LHCN-M2 (cell line): ENCODE measurements at places on chromosomes 11 and 22. TPM values are rescaled to one million over a fixed set of nuclear protein-coding genes. Genes with fewer than 3 reads are reported as not detected.

Gene NLRP14
- not detected in 2 replicates for total RNA-seq

Gene POU2AF2
- total RNA-seq, result not detected in 2 replicates

Gene YAP1
- 99.4 and 118 TPM in 2 replicates for total RNA-seq

Gene CEND1
- total RNA-seq, result 2.4 and 3.5 TPM in 2 replicates

Gene HTR3A
- not detected in 2 replicates for total RNA-seq

Gene RCOR2
- 0.23 and 0.58 TPM in 2 replicates for total RNA-seq

Gene IGLL5
- not detected in 2 replicates for total RNA-seq

Gene POU2F3
- not detected in 2 replicates for total RNA-seq

Gene OR2D3
- not detected in 2 replicates for total RNA-seq

Gene CATSPERZ
- total RNA-seq, result 0.29 TPM in 1 of 2 replicates, not detected in the other

Gene SLC5A12
- under 0.01 TPM in 1 of 2 replicates, not detected in the other for total RNA-seq

Gene HOATZ
- not detected in 2 replicates for total RNA-seq

Gene TLCD5
- 5.5 and 10.0 TPM in 2 replicates for total RNA-seq

Gene SCO2
- 7.4 and 7.7 TPM in 2 replicates for total RNA-seq

DNA sequence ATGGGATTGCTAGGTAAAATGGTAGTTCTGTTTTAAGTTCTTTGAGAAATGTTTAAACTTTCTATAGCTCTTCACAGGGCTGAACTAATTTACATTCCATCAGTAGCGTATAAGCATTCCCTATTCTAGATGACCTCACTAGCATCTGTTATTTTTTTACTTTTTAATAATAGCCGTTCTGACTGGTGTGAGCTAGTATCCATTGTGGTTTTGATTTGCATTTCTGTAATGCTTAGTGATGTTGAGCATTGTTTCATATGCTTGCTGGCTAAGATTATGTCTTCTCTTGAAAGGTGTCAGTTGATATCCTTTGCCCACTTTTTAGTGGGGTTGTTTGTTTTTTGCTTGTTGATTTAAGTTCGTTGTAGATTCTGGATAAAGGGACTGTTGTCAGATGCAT is 35.9 kb downstream of the MMP27 start:
- peak; percentile 3 for DNase-seq

DNA sequence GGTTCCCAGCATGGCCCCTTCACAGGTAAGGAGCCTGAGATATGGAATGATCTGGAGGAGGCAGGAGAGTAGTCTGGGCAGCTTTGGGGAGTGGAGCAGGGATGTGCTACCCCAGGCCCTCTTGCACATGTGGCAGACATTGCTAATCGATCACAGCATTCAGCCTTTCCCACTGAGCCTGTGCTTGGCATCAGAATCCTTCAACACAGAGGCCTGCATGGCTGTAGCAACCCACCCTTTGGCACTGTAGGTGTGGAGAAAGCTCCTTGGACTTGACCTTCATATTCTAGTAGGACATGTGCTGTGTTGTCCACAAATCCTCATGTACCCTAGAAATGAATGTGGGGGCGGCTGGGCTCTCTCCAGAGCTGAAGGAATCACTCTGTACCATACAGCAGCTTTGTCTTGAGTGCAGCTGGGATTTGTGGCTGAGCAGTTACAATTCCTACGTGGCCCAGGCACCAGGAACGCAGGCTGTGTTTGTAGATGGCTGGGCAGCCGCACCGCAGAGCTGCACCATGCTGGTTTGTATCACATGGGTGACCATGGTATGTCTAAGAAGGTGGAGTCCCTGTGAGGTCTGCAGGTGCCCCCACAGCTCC is 21.8 kb upstream of the PPP6R3 start:
- DNase-seq, result no peak

- DNase-seq, result no peak
Observed at GRCh38 chr11:45107029-45107428, 39.4 kb upstream of the PRDM11 start.

GRCh38 chr11:131762346-131763110 is 392.1 kb downstream of the NTM start:
- DNase-seq, result no peak

DNA sequence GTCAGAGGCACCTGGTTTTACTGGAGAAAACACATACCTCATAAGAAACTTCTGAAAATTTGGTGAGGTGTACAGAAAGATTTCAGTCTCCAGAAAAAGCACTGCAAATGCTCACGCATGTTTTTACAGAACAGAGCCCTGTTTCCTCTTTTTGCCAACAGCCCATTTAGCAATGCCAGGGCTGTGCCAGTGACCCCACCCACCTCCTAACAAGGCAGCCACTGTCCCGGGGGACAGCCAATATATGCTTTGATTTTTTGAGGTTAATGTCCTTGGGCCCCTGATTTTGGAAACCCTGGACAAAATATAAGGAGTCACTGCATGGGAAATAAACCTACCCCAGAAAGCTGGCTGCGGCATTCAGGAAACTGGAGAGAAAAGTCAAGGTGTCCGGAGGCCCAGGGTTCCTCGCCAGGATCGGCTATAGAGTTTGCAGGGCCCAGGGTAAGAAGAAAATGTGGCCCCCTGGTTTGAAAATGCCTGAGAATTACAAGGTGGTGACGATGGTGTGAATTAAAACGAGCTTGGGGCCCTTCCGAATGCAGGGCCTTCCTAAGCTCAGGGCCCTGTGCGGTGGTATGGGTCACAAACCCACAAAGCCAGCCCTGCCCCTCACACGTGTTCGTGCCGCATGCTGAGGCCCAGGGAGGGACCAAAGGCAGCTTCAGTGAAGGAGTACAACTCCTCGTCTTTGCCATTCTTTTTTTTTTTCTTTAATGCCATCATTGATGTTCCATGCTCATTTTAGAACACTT is 71.1 kb upstream of the WNT7B start:
- no peak for DNase-seq

DNA sequence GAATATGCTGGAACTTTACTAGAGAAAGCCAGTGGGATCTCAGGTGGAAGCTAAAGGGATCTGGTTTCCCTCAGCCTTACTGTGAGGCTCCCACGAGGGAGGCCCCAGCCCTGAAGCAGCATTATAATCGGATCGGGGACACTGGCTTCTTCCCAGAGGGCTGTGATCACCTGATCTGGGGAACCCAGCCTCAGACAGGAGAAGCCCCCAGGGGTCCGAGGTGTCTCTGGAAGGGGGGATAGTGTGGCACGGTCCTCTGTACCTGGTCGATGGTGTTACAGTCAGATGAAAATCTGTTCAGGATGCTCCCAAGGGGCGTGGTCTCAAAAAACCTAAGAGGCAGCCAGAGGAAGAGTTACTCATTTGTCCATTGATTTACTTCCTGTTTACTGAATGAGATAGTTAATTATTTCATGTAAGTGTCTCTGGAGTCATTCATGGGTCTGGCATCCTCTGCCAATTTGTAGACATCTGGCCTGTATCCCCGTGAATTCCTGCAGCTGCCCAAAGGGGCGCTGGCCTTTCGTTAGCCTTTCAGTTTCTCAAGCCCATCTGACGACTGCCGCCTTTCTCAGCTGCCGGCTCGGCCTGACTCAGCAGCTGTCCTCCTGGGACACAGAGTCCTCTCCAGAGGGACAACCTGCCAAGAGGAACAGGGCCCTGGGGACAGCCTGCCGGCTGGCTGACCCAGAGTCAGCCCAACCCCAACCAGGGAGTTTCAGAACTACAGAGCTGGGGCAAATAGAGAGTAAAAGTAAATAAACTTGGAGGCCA is 17.0 kb upstream of the KCNJ11 start:
- DNase-seq, result peak; percentile 87

- no peak for DNase-seq
Observed at GRCh38 chr11:103888541-103888951, 147.9 kb upstream of the DDI1 start.

- DNase-seq, result no peak
Observed at GRCh38 chr22:45672564-45673481, 1.2 kb downstream of the ATXN10 start.

DNA sequence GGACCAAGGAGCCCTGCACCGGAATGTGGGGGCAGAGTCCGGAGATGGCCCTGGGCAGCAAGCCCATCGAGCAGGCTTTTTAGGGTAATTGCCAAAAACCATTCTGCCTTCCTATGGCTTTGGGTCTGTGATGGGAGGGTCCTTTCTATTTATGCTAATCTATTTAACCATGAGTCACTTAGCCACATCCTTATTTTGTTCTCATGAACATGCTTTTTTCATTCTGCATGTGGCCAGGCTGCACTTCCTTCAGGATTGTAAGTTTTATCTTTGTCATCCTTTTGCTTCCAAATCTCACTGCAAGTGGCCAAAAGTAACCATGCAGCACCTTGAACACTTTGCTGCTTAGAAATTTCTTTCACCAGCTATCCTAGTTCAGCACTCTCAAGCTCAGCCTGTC is 88.3 kb downstream of the EFCAB6 start:
- no peak for DNase-seq

- DNase-seq, result no peak
Observed at GRCh38 chr11:123431619-123432018, 1.6 kb downstream of the GRAMD1B start.

DNA sequence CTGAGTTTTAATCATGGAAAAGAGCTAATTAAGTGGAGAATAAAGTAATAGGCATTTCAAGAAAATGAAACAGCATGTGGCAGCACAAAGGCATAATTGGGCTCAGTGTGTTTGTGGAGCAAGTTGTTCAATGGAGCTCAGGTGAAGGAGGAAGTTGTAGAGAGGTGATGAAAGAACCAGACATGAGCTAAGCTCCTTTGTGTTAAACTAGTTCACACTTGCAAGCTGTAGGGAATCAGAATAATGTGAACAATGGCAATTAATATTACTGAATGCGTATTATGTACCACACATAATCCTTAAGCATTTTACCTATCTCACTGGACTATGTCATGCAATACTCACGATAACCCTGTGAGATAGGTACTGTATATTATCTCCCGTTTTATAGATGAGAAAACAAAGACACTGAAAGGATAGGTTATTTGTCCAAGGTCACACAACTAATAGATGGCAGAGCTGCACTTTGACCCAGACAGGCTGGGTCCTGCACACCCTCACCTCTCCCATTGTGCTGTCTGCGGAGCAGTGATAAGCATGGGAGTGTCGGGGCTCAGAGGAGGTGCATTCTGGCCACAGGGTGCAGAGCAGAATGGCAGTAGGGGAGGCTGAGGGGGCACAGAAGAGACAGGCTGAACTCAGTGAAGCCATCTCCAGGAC is 8.9 kb downstream of the OLFML1 start:
- no peak for DNase-seq

DNA sequence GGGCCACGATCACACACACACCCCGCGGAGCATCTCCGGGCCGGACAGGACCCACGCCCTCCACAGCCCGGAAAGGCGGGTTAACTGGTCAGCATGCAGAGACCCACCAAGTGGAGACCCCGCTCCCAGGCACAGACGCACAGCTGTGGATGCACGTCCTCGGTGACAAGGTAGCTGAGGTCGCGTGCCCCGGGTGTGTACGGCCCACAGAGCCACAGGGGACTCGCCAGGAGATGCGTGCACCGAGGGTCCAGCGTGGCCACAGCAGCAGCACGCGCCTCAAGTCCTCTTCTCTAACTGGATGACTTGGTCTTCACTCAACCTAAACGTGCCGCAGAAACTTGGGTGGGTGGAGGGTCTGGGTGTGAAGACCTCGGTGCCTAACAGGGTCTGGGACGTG is 5.5 kb downstream of the H19 start:
- DNase-seq, result no peak
